ENCODE measurements at places on chromosomes 7 and 10. TPM values are rescaled to one million over a fixed set of nuclear protein-coding genes. Genes with fewer than 3 reads are reported as not detected.

DNA sequence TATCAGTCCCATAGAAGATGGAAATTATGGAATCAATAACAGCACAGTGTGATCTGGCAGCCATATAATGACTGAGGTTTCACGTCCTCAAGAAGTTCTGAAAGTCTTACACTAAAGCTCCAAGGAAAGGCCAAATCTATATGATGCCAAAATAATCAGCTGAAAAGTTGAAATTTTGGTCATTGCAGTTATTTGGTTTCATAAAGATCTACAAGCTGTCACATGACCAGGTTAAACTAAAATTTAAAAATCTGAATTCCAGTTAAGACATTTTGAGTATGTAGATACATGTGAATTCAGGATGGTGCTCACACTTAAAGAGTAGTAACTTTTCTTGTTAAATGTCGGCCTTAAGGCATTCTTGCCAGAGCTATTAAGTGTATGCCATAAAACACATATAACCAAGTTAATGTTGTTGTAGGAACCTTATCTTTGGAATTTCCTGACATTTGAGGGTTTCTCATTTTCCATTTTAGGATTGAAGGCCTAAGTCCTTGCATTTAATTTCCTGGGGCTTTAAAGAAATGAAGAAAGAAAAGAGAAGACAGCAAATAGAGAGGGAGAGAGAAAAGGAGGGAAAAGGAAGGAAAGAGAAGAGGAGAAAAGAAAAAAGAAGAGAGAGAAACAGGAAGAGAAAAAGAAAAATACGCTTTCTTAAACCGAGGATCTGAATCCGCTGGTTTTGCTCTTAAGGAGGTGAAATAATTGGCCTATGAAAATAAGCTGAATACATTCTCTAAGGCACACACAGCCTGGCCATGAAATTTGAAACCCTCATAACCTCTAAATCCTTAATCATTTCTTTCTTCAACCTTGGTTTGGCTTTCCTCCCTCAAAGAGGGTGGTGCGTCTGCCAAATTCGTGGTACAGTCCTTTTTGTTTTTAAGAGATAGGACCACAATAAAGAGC is 43.8 kb downstream of the DENND2A start:
- DNase-seq = no peak

ANKRD30A gene
- total RNA-seq = not detected

DNA sequence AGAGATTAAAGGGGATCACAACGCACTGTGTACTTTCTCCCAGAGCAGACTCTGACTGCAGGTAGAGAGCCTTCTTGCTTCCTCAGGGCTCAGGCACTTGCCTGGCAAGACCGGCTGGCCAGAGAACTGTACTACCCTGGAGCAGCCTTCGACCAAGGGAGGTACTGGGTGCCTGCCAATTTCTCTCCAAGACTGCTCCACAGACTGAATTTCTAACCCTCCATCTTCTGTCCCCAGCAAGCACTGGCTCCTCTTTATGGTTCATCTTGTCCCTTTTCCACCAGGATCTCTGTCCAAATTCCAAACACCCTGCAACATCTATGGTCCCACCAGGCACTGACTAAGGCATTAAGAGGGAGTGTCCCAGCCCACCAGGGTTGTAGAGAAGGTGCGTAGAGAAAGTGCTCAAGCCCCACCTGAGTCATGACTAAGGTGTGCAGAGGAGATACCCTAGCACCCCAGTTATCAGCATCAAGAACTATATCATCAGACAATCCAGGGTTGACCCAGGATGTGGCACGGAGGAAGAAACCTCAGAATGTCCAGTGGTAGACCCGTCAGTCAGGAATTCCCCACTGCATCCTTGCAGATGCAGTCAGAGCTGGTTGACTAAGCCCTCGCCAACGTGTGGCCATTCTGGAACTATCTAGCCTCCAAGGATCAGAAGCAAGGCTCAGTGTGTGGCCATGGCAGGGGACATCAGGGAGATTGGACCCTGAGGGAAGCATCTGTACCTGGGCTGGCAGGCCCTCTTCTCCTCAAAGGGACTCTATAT is 60.9 kb upstream of the CAMK2B start:
- peak; percentile 46 for DNase-seq

- DNase-seq = peak; percentile 28
Observed at GRCh38 chr10:33893506-33893905, 559.0 kb upstream of the NRP1 start.

GRCh38 chr7:112286250-112287086 is 80.0 kb downstream of the ZNF277 start:
- DNase-seq = peak; percentile 49

GRCh38 chr10:125113691-125114371 is 46.5 kb downstream of the CTBP2 start:
- DNase-seq = no peak

SPDYE2B gene
- not detected for total RNA-seq

GRCh38 chr7:87345962-87346371 is 503 bp downstream of the CROT start:
- DNase-seq = no peak

GRCh38 chr10:70996549-70996948 is 108.2 kb upstream of the PCBD1 start:
- no peak for DNase-seq

FFAR4 gene
- not detected for total RNA-seq

GRCh38 chr10:79105150-79105739 is 36.5 kb downstream of the ZMIZ1 start:
- no peak for DNase-seq

SAP25 gene
- not detected for total RNA-seq

GRCh38 chr7:14875941-14876587 is 26.5 kb downstream of the DGKB start:
- DNase-seq = no peak
